ENCODE measurements at places on chromosomes 16 and 17.
A peak's percentile ranks its signal among the peaks of the same experiment; 100 is the strongest.

GRCh38 chr16:68275611-68276191 is 11.4 kb downstream of the SLC7A6 start:
- peak; percentile 40 for DNase-seq

- DNase-seq: no peak
These were observed 294.7 kb upstream of the MAF start for GRCh38 chr16:79895053-79895916.

GRCh38 chr16:4846503-4846900 is 586 bp downstream of the GLYR1 start:
- DNase-seq: peak; percentile 29

DNA sequence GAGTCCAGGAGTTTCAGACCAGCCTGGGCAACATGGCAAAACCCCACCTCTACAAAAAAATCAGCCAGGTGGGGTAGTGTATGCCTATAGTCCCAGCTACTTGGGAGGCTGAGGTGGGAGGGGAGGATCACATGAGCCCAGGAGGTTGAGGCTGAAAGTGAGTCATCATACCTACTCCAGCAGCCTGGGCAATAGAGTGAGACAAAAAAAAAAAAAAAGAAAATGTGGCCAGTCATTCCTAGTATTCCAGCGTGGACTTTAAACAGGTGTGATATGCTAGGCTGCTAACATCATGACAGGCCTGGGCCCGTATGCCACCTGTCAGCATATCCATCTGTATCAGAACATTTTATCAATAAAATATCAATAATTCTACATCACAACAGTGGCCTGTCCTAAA is 143.3 kb downstream of the AATF start:
- no peak for DNase-seq

GRCh38 chr16:89922884-89923639 is at the start of gene TUBB3:
TSS of gene TUBB3 (plus strand) at chr16:89923342. CDS start at chr16:89923402, 60 bp downstream.
- DNase-seq: peak; percentile 69
